Activated gamma-delta T cell (primary cell): ENCODE measurements at places on chromosomes 5 and 9.

DNA sequence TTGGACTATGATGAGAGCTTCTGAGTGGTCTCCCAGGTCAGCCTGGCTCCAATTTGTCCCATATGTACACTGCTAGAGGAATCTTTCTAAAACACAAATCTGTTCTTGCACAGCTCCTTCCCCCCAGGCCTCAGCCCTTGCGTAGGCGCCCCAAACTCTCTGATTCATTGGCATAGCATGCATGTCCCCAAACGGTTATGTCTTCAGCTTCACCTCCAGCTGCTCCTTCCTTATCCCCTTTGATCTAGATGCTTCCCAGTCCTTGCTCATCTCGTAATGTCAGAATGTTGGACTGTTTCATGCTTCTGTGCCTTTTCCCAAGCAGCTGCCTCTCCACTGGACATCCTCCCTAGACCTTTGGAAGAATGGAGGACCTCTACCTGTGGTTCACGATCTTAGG, 60.1 kb upstream of the BASP1 start:
- DNase-seq: no peak

DNA sequence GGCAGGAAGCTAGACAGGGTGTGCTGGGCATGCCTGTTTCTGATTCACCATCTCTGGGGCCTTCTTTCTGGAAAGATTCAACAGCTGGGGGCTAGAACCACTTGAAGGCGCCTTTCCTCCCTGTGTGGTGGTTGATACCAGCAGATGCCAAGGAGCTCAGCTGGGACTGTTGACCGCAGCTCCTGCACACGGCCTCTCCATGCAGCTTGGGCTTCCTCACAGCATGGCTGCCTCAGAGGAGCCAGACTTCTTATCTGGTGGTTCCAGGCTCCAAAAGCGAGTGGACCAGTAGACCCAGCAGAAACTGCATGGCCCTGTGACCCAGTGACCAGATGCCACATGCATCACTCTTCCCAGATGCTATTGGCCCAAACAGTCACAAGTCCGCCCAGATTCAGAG, 74.7 kb upstream of the COL5A1 start:
- no peak for DNase-seq

DNA sequence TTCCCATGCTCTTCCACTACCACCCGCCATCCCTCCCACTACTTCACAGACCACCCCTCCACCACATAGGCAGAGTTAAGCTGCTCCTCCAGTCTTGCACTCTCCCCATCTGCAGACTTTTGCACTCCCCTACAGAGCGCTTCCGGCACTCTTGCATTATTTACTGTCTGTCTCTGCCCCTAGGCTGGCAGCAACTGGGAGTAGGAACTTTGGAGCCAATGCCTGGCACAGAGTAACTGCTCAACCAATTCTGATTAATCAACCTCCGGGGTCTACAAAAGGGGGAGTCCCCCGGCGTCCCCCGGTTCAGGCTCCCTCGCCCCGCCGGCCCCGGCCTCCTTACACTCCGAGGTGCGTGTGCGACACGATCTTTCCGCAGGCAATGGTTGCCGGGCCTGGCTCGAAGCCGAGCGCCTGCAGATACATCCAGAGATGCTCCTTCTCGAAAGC, 498 bp downstream of the HAUS6 start:
- peak; percentile 19 for DNase-seq

DNA sequence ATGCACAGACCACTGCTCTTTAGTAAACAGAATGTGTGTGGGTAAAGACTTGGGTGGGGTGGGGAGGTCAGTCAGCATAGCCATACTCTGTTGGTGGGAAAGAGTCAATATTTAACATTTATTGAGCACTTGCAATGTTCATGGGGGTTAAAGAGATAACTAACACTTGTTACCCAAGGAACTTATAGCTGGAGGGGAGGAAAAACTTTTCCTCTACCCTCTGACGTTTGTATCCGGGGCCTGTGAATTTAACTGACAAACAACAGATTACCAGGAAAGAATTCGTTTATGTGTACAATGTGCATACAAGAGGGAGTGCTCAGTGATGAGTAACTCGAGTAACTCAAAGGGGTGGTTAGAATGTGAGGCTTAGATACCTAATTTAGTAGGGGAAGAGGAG, 6.8 kb upstream of the CLINT1 start:
- no peak for DNase-seq

DNA sequence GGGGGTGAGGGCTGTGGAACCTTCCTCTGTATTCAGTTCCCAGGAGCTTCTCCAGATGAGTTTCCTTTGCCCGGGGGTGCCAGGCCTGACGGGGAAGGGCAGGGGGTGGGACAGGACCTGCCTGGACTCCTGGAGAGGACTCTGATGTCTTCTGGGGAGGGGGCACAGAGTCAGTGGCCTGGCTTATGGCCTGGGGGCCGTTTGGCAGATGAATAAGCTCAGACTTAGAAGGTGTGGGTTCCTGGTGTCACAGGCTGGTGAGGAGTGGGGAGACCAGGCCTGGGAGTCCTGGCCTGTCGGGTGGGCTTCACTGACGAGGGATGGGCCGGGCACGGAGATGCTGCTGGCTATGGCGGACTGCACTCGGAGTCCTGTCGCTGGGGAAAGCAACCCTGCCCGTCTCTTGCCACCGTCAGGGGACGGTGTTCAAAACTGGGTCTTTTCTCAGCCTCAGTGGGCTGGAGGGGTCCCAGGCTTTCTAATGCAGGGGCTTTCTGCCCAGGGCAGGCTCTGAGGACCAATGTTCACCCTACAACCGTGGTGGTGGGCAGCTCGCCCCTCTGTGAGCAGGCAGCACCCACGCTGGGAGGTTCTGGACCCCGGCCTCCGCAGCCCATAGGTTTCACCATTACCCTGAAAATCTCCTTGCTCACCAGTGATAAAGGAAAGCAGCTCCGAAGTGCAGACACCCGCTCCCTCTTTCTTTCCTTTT, 16.2 kb downstream of the COL5A1 start:
- DNase-seq: no peak

DNA sequence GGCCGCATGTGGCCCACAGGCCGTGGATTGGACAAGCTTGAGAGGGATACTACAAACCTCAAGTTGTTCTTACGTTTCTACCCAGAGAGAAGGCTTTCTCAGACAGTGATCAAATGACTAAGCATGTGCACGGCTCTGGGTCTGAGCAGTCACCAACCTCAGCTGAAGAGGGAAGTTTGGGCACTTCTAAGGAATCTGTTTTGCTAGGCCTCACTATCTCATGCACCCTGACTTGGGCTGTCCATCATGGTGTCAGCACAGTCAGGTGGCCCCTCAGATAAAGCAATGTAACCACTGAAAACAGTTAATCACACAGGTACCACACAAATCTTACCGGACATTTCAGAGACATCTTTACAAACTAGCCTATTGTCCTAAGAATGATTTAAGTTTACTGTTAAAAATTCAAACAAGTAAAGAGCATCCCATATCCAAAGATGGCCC, 24.6 kb downstream of the CSF2 start:
- no peak for DNase-seq

DNA sequence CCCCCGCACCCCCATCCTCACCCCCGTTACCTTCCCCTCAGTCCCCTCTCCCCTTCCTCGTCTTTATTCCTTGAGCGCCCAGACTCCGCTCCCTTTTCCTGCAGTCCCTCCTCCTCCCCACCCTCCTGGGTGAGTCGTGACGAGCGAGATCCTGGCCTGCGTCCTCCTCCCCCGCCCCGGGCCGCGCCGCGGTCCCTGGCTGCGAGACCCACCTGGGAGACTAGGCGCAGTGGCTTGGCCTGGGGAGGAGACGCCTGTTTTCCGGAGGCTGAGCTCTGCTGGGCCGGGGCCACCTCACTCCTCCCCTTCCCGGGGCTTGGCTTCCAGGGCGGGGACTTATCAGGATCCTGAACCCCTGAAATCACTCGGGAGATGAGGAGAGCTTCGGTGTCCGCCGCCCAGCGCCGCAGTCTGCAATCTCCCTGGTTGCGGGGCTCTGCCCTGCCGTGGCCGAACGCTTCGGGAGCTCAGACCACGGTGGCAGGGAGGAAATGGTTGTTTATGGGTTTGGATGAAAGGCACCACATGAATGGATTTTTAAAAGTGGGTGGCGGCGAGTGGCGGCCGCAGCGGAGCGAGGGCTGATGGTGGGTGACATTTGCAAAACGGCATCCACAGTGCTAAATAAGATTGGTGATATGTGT, 984 bp downstream of the STXBP1 start:
- peak; percentile 18 for DNase-seq

DNA sequence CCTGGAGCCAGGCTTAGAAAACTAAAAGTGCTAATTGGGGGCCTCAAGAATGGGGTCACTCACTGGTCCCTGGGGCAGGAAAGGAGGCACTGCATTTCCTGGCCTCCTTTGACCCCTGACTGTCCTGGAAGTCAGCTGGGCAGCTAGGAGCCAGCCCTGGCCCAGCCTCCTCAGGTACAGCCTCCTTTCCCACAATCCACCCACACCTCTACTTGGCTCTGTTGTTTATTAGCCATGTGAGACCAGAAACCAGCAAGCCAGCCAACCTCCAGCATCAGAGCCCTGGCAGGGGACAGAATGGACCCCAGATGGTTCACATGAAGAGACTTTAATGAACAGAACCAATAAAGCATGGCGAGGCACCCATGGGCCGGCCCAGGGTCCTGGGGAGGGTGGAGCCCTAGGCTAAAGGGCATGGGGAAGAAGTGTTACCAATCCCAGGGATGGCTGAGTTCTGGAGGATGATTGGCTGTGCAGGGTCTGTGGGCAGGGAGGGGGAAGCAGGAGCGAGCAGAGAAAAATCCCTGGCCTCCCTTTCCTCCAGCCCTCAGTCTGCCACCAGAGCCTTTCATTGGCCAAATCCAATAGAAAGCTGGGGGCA, 55.3 kb upstream of the ANGPTL2 start:
- no peak for DNase-seq

- DNase-seq: no peak
Observed at GRCh38 chr5:138622051-138622450, 46.9 kb upstream of the HSPA9 start.

- DNase-seq: no peak
Observed at GRCh38 chr5:38725371-38725865, 120.4 kb upstream of the OSMR start.

- DNase-seq: no peak
Observed at GRCh38 chr5:142894315-142894714, 124.1 kb downstream of the ARHGAP26 start.

DNA sequence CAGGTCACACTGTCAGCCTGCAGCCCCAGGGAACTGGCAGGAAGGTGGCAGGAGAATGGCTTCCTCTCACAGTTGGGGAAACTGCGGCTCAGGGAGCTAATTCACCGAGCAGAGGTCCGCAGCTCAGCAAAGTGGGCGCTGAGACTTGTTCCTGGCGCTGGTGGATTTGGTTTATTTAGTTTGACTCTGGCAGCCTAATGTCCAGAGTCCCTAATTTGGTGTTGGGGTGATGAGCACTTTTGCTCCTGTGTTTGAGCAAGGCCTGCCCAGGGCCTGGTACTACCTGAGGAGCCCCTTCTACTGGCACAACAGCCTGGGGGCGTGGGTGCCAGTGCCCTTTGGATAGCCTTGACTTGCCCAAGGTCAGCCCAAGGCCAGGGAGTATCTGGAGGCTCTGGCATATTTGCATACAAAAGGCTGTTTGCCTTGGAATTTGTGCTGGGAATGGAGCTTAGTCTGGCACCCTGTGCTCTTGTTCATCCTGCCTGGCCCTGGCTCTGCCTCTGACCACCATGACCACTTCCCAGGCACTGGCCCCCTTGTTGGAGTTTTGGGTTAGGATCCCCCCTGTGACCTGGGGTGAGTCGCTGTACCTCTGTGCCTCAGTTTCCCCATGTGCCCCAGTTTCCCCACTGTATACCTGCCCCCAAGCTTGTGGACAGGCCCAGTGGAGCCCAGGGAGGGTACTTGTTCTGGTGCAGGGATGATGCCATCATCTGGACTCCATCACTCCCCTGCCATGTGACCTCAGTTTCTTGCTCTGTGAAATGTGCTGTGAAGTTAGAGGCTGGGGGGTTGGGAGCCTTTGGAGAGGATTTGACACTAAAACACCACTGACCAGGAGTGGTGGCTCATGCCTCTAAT, 1.4 kb downstream of the SUSD3 start:
- DNase-seq: no peak

DNA sequence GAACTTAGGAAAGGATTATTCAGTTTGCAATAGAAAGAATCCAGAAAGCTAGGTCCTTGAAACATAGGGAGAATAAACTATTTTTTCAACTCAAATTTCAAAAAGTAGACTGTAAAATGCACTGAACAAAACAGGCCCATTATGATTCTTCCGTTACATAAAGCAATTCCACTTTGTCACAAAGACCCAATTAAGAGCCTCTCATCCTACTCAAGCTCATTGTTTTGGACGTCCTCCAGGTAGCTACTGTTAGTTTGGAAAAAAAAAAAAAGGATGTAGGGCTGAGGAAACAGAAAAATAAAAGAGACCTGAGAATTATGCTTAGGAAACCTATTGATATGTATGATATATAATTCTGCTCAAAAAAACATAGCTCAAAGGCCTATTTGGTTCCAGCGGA, 74.0 kb downstream of the DIRAS2 start:
- DNase-seq: no peak

DNA sequence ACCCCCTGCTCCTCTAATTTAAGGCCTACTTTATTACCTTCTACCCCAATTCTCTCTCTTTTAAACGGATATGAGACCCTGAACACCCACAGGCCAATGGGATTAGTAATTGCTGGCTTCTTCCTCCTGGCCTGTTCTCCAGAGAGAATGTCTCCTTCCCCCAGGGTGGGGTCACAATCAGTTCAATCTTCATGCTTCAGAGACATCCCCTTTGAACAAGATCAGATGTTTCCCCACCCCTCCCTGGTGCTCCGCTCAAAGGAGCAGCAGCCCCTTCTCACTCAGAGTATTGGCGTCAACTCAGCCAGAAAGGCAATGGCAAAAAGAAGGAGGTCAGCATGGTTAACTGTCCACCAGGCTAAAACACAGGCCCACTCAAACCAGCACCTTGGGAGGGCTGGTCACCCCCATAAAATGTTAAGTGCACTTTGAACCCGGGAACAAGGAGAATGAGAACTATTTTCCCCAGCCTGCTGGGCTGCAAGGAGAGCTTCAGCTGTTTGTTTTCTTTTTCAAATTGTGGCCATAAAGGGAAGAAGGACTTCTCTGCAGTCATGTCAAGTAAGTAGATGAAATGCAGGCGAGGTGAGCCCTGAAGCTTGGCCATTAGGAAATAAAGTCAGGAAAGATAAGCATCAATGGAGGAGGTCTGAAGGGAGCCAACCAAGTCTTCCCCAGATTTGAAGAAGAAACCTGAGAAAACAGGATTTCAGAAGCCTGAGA, 20.1 kb downstream of the LHFPL2 start:
- DNase-seq: no peak

DNA sequence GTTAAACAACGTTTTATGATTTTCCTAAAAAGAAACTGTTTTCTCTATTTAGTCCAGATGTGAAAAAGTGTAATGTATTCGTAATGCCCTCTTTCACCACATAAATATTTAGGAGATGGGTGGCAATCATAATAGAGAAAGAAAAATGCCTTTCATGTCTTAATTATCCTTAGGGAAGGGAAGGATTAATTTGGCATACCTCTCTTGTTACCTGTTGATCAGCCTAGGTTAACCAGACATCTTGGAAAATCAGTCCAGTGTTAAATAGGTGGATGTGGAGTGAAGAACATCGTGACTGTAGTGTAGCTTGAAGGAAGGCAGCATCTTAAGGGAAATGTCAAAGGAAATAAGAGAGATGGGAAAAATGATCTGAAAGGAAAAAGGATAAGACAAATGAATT, 76.2 kb downstream of the NNT start:
- no peak for DNase-seq
